ENCODE measurements at places on chromosomes 4 and X.

DNA sequence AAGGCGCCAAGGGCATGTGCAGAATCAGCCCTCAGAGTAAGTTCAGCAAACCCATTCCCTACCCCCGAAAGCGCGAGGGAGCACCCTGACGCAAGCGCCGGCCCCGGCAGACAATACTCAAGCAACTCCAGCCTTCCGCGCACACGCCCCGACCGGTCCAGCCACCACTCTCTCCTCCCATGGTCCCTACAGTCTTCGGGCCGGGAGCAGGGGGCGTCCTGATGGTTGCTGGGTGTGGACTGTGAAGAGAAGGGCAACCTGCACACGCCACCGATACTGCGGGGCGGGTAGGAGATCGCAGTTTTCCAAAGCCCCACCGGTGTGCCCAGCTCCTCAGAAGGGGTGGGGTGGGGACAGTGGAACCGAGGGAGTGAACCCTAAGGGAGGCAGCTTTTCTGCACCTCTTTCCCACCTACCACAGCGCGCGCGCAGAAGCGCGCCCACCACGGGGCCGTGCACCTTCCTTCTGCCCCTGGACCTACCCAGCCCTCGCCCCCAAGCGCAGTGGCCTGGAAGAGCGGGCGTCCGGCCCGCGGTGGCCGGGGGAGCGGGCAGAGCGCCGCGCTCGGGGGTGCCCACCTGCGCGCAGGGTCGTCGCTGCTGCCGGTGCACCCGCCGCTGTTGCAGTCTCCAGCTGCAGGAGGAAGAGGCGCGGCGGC is 650.2 kb upstream of the DIPK2B start:
- no peak for DNase-seq

GRCh38 chr4:162163892-162164759 is at the start of gene FSTL5:
FSTL5 (minus strand) TSS chr4:162164000; CDS start chr4:162111396, 52,604 bp downstream.
- DNase-seq = peak; percentile 60

GRCh38 chr4:43423276-43423675 is 530.8 kb downstream of the GRXCR1 start:
- DNase-seq = no peak

- no peak for DNase-seq
Observed at GRCh38 chr4:187118602-187119120, 395.0 kb upstream of the FAT1 start.

DNA sequence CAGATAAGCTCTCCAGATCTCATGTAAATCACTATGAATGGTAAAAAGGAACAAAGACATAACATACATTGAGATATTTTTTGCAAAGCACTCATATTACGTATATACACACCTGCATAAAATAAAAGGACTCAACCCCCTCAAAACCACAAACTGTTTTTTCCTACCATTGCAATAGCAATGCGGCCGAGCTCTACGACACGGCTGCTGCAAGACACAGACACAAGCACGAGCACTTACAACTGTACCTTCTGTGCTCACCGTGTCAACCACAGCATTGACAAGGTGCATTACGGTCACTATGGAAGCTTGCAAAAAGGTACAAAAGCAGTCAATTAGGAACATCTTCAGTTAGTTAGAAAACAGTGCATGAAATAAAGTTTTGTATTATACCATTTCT is 37.1 kb upstream of the MTNR1A start:
- no peak for DNase-seq

DNA sequence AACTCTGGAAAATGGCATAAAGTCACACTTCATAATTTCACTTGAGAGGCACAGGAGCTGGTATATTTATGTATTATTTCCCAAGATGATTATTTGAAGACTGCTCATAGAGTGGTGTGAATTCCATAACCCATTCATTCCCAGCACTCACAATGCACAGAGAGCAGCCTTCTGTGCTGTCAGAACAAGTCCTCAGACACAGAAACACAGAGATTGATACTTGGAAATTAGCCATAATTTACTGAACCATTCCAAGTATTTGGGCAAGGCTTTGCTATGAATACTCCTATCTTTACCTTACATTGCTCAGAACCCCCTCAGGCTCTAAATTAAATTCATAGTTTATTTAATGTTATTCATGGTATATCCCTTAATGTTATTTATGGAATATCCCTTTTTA is 53.6 kb downstream of the PABPC4L start:
- DNase-seq = no peak

DNA sequence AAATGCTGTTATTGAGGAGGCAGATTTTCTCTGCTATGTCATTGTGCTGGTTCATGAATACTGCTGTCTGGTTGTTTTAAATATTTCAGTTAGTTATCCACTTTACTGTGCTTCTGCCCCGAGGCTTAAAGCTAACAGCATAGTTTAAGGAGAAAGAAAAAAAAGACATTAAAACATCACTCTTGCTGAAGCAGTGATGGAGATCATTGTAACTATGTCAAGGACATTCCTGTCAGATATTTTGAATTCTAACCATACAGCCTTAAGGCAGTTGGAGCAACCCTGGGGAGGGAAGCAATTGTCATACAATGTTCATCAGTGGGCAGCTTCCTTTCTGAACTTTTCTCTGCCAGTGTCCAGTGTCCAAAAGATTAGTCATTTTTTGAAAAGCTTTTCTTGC is 199.0 kb upstream of the DDX53 start:
- no peak for DNase-seq

DNA sequence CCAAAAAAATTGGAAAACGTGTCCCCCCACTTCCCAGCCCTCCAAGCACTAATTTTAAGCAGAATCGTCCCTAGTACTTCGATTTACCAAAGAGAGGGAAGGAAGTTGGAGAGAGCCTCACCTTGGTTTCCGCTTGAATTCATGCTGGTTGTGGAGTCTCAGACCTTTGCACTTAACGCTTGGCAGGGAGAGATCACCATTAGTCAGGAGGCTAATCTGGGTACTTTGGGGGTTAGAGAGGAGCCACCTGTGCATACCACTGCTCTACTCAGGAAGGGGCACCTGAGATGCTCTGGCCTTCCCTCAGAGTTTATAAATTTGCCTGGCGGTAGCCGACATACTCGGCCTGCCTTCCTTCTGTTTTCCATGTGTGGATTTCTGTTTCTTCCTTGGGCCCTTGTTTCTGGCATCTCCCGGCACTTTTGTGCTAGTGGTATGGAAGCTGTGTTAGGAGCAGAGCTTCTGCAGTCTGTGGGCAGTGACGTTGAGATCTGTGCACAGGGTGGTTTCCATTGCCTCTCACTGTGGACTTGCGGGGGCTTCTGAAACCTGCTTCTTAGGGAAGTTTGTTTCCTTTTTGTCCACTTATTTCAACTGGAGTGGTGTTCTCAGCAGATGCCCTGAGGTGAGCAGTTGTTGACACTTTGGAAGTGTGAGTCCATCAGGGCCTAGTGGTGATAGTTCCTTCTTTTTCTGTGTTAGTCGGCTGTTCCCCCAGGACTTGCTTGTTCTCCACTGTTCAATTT is 104.2 kb downstream of the TMEM131L start:
- no peak for DNase-seq

DNA sequence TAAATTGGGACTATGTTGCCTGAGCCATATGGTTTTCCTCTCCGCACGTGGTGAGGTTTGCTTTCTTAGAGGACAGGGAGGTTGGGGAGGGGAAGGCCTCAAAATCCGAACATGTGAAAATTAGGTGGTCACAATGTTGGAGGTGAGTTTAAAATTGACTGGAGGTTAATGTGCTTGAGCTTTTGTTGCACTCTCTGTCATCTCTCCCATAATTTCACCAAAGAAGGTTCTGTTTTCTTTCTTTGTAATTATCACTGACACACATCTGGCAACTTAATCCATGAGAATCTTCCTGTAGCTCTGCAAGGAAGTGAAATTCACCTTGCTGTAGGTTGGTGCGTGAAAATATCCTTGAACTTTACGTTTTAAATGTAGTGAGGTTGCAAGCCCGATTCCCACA is 225.5 kb downstream of the PDGFC start:
- DNase-seq = no peak

GRCh38 chr4:119124352-119124751 is 11.3 kb upstream of the MYOZ2 start:
- DNase-seq = no peak

- DNase-seq = peak; percentile 22
Observed at GRCh38 chr4:188439641-188440311, 300.5 kb downstream of the TRIML1 start.

GRCh38 chr4:171621646-171622045 is 191.6 kb upstream of the GALNTL6 start:
- DNase-seq = no peak

DNA sequence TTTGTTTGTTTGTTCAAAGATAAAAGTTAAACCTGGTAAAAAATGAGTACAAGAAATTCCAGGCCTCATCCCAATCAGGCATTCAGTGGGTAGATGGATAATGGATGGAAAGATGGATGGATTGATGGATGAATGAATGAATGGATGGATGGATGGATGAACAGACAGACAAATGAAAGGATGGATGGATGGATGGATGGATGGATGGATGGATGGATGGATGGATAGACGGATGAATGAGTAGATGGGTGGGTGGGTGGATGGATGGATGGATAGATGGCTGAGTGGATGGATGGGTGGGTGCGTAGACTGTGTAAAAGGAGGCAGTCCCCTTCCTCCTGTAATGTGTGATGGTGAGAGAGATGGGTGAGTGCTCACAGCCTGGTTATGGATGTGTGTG is 206.7 kb downstream of the FRMPD4 start:
- no peak for DNase-seq

GRCh38 chr4:91826186-91826585 is 477.6 kb upstream of the GRID2 start:
- DNase-seq = no peak

- DNase-seq = no peak
Observed at GRCh38 chr4:129239088-129239487, 143.1 kb downstream of the C4orf33 start.

DNA sequence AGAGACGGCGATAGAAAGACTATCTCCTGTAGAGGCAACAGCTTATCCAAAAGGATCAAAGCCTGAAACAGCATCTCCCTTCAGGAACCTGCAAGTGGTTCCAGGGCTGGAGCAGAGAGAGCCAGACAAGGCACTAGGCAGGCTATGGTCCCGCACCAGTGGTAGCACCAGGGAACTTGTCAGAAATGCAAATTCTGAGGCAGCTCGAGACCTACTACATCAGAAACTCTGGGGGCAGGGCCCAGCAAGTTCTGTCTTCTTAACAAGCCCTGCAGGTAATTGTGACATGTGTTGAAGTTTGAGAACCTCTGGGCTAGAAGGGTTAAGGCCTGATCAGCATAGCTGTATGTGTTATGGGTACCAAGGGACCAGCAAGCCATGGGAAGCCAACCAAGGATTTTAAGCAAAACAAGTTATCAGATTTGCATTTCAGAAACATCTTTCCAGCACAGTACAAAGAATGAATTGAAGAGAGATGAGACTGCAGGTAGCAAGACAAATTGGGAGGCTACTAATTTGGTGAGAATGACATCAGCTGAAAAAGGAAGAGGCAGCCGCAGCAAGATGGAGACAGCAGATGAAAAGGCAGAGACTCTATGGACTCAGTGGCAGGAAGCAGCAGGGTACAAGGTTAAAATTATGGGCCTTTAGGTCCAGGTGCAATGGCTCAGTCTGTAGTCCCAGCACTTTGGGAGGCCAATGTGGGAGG is 139.7 kb downstream of the TSPAN5 start:
- DNase-seq = no peak

DNA sequence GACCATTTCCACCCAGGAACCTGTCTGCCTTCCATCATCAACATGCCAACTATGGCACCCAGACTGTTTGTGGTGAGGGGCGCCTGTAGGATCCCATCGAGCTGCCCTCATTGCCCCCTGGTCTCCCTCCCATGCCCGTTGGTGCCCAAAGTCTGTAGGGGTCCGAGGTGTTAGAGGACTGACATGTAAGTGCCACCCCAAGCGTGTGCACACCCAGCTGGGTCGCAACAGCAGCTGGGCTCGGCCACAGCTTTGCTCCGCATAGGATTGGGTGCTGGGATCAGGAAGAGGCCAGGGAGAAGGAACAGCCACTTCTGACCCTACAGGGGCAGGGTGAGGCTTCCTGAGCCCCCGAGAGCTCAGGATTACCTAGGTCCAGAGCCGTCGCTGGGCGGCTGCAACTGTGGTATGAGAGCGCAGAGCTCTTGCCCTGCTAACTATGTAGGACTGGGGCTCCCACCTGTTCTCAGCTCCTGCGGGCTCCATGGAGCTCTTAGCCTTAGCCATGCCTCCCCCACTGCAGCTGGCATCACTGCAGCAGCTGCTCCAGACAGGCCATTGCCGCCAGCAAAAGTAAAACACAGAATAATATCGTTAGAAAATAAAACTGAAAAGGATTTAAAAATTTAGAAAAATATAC is 1160.3 kb downstream of the FSTL5 start:
- no peak for DNase-seq

GRCh38 chr4:97279391-97279790 is 863.9 kb downstream of the STPG2 start:
- DNase-seq = no peak

DNA sequence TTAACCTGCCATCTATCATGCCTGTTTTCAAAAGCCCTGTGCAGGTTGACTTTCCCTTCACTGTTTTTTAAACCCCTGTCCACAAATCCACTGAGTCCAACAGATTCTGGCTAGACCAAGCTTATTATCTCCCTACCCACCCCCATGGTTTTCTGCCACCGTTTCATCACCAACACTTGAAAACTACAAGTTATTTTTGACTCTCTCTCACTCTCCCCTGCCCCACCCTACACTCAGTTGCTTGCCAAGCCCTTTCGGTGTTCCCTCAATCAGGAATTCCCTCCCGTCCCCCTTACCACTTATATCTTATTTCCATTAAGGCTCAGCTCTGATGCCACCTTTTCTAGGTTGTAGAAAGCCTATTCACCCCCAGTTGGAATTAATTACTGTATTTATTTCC is 29.7 kb downstream of the ATG4A start:
- no peak for DNase-seq

DNA sequence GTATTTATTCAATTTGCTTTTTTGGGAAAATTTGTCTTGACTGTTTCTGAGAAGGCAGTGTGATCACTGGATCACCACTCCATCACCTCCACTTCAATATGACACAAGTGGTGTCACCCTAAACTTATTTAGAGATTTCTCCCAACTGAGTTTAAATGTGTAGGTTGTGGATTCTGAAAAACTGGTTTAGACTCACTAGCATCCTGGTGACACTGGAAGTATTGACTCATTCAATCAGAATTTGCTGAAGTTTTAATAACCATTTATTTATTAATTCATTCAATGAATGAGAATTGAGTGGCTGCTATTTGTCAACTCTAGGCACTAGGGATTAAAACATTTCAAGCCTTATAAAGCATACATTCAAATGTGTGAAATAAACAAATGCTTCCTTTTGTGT is 819.1 kb upstream of the EPHA5 start:
- DNase-seq = no peak

GRCh38 chrX:3550160-3550751 is 163.2 kb downstream of the PRKX start:
- no peak for DNase-seq

DNA sequence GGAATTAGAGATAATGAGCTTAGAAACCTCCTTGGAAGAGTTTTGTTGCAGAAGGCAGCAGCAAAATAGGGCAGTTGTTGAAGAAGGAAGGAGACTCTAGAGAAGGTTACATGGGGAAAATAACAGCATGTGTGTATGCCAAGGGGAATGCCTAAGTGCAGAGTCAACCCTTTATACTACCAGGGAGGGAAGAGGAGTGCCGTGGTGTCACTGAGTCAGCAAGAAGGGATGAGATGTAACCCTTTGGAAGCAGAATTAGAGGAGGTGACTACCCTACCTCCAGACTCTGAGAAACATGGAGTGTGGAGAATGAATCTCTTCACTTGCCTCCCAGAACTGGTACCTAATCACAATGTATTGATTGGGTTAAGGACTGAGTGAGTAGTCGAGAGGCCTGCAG is 6.7 kb upstream of the GABRE start:
- no peak for DNase-seq

- DNase-seq = no peak
Observed at GRCh38 chr4:17618926-17619325, 4.5 kb downstream of the MED28 start.

GRCh38 chr4:157221426-157221894 is 932 bp downstream of the GRIA2 start:
- no peak for DNase-seq

Data from C1 segment of cervical spinal cord (tissue), 14 donors.